Activated CD4-positive, alpha-beta T cell treated with anti-CD3 and anti-CD28 coated beads for 36 hours (primary cell): ENCODE measurements at places on chromosomes 12 and 14. TPM values are rescaled to one million over a fixed set of nuclear protein-coding genes. Genes with fewer than 3 reads are reported as not detected.

The CYP27B1 gene
- 6.8 TPM for total RNA-seq

The HOXC5 gene
- total RNA-seq: not detected

The FGF23 gene
- total RNA-seq: not detected

The RDH12 gene
- not detected for total RNA-seq

The KLRC3 gene
- not detected for total RNA-seq

The GYS2 gene
- not detected for total RNA-seq

The RASSF9 gene
- total RNA-seq: not detected

The SERPINA12 gene
- not detected for total RNA-seq

GRCh38 chr14:103149351-103150237 lies 26.3 kb downstream of the TNFAIP2 start:
- DNase-seq: no peak

- no peak for DNase-seq
These were observed 78.0 kb downstream of the GRIP1 start for GRCh38 chr12:66600903-66601302.

GRCh38 chr12:42099433-42099832 lies 45.2 kb downstream of the GXYLT1 start:
- DNase-seq: no peak

- no peak for DNase-seq
These were observed 398.1 kb downstream of the ZFP36L1 start for GRCh38 chr14:68394764-68395143.

- no peak for DNase-seq
These were observed 161.2 kb downstream of the RERGL start for GRCh38 chr12:17928708-17929366.

GRCh38 chr12:95830335-95831089 lies 28.2 kb upstream of the SNRPF start:
- no peak for DNase-seq

DNA sequence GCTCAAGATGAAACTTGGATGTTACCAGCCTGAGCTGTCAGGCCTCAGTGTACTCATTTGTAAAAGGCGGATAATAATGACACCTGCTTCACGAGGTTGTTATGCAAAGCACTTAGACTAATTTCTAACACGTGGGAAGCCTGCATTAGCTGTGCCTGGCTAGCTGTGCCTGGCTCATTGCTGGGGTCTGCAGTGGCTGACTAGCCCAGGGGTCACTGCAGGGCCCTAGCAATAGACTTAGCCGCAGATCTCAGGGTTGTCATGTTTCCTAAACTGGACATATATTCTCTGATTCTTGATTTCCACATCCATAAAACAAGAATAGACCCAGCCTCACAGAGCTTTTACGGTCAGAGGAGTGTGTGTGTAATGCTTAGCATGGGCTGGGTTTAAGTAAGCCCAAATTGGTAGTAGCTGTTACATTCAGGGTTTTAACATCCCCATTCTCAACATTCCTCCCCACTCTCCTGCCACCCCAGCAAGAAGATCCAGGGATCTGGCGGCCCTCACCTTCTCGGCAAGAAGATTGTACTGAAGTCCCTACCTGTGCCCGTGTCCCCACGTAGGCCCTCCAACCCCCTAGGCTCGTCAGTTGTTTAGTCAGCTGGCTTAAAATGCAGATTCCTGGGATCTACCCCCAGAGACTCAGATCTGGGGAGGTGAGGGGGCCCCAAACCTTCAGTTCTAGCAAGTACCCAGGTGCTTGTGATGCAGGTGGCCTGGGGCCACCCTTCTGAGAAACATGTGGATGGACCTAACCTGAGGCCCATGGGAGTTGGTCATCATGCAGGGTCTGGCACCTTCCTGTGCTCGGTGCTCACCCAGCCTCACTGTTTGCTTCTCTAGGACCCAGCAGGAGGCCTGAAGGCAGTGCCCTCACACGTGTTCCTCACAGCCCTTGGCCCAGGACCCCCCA lies 8.6 kb downstream of the NR4A1 start:
- no peak for DNase-seq

GRCh38 chr14:75896341-75896740 lies 85.5 kb downstream of the TGFB3 start:
- DNase-seq: no peak

DNA sequence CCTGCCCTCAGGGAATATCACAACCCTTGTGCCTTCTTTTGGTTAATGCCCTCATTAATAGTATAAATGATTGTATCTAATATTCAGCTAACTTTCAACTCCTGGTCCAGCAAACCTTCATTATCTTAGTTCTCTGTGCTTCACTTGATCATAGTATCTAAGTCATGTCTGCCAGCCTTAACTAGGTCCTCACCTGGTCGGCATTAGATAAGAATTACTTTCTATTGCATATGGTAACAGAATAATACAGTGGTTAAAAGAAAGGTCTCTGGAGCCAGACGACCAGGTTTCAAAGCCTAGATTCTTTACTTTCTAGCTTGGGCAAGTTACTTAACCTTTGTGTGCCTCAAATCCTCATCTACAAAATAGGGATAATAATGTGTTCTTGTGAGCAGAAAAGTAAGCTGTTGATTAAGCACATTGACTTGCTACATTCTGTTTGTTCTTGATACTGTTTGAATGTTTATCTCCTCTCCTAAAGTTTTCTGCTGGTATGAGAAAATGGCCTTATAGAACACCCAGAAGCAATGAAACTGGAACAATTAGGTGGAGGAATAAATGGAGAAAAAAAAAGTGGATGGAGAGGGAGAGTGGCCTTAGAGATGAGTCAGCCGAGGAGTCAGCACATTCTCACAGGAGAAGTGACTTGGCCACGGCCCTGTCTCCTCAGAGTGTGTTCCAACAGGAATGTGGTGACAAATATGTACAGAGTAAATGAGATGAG lies 176.1 kb downstream of the SLC25A21 start:
- no peak for DNase-seq

DNA sequence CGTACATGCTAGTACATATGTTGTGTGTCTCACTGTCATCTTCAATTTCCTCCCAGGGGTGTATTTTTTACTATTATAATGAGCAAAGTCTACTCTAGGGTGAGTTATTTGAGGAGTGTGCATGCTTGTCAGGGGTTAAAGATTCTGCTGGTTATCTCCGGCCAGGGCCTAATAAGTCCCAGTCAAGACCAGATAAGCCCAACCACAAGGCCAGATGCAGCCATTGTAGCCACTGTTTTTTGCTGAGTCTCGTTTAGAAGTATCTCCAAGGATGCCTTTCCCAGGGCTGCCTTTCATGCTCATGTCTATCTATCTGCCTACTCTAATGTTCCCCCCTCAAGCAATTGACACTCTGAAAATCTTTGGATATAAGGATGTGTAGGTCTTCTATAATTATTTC lies 300.5 kb downstream of the IPO8 start:
- no peak for DNase-seq

GRCh38 chr14:22382395-22382794 lies 206.6 kb downstream of the DAD1 start:
- DNase-seq: no peak

DNA sequence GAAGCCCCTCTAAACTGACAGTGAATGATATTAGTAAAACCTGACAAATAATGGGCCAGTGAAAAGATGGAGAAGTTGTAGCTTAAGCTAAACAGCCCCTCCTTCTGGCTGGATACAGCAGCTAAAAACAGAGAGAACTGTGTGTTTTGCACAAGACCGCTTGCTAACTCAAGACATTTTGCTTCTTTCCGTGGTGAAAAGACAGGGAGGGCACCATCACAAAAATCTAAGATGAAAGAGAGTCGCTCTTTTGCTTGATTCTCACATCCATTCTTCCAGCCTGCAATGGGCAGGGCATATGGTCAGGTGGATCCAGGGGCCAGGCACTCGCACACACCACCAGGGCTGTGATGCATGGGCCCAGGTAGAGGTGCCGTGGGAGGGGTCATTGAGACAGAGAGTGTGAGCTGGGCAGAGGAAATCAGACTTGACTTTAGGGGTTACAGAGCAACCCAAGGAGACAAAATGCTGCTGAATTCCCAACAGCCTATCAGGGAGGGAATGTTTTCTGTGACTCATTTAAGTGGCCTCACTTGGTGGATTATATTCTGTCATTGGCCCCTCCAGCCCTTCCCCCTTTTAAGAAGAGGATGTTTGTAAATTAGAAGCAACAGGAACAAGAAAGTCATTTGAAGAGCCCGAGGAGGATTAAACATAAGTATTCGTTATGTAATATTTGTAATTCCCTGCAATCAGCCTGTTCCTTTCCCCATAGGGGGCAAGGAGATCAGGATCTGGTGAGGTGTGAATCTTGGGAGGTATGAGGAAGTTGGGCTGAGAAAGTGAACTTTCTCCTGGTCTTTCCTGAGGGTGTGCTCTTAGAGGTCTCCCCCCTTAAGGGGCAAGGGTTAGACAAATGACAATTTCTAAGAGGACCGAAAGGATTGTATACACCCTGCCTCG lies 12.3 kb downstream of the EMP1 start:
- DNase-seq: peak; percentile 28

DNA sequence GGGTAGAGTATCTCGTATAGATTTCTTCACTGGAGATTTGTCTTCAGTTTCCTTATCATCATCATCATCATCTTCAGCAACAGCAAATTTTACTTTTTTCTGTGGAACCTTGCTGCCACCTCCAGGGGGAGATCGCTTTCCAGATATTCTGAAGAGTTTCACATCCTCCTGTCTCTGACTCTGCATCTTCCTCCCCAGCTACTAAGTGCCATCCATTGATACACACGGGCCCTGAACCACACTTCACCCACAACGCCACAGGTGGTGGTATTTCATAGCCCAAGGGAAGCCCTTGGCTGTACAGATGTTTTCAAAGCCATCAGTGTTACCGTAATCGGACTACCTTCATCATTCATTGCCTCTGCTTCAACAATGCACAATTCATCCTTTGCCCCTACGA lies 82.2 kb downstream of the PPP2R5C start:
- peak; percentile 78 for DNase-seq

DNA sequence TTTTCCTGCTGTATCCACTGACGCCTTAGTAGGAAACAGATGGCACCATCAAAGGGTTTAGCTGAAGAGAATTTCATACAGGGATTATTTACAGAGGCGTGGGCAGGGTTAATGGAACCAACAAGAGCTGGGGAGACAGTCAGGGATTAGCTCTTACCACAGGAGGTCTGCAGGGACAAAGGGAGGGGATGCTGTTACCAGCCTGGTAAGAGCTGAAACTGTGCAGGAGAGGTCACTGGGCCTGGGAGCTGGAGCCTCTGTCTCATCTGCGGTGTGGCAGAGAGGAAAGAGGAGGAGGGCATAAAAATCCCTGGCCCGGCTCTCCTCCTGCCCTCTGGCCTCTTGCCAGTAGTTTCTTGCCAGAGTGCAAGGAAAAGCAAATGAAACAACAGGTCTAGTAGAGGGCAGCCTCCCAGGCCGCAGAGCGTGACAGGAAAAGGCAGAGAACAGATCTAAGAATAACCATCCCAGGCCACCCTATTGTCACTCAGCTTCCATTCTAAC lies 18.9 kb upstream of the POC1B start:
- no peak for DNase-seq

DNA sequence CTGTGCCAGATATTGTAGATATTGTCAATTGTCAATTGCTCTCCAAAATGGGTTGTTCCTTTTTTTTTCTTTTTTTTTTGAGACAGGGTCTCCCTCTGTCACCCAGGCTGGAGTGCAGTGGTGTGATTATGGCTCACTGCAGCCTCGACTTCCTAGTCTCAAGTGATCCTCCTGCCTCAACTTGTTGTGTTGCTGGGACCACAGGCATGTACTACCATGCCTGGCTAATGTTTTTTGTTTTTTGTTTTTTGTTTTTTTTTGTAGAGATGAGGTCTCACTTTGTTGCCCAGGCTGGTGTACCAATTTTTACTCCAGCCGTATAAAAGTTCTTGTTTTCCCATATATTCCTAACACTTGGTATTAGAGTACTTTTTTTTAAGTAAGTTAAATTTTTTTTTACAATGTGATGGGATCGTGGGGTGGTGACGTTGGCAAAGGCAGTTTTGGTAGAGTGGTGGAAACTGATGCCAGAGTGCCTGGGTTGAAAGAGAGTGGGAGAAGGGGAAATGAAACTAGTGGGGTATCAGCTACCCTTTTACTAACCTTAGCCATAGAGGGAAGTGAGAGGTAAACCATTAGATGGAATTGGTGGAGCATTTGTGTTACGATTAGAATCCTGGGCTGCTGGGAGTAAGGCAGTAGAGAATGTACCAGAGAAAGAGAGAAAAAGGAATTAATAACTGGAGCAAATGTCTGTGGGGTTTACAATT lies 33.0 kb upstream of the CFAP54 start:
- no peak for DNase-seq

- no peak for DNase-seq
These were observed 848.4 kb upstream of the FBXO33 start for GRCh38 chr14:40280652-40281051.

GRCh38 chr14:80862541-80862940 lies 79.0 kb downstream of the CEP128 start:
- DNase-seq: no peak

GRCh38 chr12:13066459-13066858 lies 22.3 kb downstream of the FAM234B start:
- DNase-seq: no peak

- no peak for DNase-seq
These were observed 10.6 kb downstream of the NACA start for GRCh38 chr12:56714431-56714929.

GRCh38 chr14:75832621-75833297 lies 149.0 kb downstream of the TGFB3 start:
- DNase-seq: no peak

GRCh38 chr12:53214687-53215455 lies 7.8 kb upstream of the ITGB7 start:
- DNase-seq: no peak

- DNase-seq: no peak
These were observed 56.7 kb downstream of the EPS8 start for GRCh38 chr12:15732341-15733061.

DNA sequence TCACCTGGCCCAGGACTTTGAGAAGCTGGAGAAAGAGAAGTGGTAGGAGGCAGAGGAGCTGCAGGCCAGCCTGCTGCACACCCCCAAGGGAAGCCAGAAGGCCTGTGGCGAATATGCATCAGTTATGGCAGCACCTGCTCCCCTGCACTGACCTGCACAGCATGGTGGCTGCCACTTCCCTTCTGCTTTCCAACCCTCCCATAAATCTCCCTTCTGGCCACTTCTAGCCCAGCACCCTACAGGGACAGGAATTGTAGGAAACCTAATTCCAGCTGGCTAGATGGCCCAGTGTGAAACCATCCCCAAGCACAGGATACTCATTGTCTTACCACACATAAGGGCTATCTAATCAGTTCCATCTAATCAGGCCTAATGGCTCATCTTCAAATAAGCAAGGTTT lies 136.3 kb downstream of the TBX3 start:
- DNase-seq: no peak

DNA sequence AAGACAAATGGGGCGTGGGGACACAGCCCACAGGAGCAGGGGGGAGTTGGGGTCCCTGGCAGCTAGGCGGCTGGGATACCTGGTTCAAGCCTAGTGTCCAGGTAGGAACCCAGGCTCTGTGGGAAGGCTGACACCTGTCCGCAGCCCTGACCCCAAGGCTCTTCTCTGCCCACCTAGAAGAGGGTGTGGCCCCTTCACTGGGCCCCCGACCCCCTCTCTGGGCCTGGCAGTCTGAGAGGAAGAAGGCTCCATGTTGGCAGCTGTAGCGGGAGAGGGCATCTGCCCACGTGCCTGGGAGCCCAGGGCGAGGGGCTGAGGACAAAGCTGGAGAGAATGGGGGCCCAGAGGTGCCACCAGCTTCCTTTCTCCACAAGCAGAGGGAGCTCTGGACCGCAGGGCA lies 10.5 kb downstream of the CHGA start:
- DNase-seq: no peak
